Activated CD4-positive, alpha-beta T cell treated with anti-CD3 and anti-CD28 coated beads, Interleukin-2, amount 50 U/mL, for 24 hours (primary cell): ENCODE measurements at places on chromosomes 3 and 15.
A peak's percentile ranks its signal among the peaks of the same experiment; 100 is the strongest.

DNA sequence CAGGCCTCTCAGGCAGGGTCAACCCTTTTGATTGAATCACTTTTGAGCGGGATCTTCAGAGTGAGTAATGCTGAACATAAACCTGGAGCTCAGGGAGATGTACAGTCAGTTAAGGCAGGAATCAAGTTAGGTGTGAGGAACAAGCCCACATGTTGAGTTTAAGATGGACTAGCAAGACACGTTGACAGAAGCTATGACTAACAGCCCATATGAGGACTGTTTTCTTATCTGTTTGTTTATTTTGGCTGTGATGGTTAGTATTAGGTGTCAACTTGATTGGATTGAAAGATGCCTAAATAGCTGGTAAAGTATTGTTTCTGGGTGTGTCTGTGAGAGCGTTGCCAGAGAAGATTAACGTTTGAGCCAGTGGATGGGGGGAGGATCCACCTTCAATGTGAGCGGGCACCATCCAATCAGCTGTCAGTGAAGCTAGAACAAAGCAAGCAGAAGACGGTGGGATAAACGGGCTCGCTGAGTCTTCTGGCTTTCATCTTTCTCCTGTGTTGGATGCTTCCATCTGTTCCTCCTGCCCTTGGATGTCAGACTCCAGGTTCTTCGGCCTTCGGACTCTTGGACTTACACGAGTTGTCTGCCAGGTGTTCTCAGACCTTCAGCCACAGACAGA is 232.3 kb upstream of the STAC start:
- DNase-seq, result no peak

DNA sequence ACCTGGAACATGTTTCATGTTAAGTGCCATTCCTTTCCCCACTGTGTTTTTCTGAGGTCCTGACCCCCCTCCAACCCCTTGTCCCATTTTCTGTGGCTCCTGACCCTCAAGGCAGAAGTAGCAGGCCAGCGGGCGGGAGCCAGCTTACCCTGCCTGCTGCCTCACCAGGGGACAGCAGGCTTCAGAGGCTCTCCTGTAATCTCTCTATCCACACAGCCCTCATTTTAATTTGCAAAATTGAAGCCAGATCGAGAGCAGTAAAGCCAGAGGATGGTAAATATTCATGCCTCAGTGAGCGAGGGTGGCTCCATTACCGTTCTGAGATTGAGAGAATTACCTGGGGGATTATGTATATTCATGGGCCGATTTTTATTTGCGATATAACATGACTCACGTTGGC is 147.6 kb downstream of the DNAJB8 start:
- DNase-seq, result no peak

DNA sequence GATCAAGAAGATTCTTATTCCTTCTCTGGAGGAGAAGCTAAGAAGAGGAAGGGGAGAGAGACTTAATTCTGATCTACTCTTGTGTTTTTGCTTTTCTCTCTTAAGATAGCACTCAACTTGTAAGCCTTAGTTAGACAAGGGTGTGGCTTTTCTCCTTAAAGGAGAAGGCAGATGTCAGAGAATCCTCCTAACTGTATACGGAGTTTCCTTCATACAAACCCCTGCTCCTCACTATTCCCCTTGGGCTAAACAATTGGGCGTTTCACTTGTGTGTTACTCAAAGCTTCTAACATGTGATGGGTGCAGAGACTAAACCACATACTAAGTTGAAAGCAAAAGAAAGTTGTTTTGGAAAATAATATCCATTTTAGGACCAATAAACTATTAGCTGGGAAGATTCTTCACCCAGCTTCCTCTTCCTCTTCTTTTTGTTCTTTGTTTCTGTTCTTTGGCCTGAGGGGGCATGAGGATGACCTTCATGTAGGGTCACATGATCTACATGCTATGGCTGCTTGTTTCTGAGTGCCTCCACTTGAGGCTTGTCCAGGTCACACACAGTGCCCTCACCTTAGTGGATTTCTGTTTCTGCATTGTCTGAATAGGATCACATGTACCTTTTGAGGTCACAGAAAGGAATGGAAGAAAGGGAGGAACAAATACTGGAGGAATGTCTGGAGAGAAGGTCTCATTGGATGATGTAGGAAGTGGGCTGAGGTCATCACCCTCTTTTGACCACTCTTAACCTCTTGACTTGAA is 14.6 kb downstream of the SPINK8 start:
- DNase-seq, result no peak

DNA sequence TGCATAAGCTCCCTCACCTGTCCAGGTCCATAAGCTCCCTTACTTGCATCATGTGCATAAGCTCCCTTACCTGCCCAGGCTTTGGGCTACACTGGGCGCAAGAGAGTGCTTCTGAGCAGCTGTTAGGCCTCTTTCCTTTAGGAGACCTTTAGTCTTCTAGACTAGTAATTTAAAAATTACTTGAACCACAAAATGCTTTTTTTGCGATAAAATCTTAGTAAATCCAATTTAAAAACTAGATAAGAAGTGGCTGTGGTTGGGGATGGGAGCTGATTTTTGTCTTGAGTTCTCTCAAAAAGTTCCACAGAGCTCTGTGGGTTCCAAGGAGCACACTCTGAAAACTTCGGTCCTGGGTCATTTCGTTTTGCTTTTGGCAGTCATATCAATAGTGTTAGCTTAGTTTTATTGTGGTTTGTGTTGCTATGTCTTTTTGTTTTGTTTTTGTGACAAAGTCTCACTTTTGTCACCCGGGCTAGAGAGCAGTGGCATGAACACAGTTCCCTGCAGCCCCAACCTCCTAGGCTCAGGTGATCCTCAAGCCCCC is 6.7 kb downstream of the CEMIP start:
- no peak for DNase-seq

GRCh38 chr15:25055356-25056068 is 100.7 kb downstream of the SNRPN start:
- no peak for DNase-seq

- no peak for DNase-seq
Measured at GRCh38 chr3:196707566-196707965, 4.5 kb downstream of the CEP19 start.

- DNase-seq, result no peak
Measured at GRCh38 chr15:60933900-60934885, 294.9 kb downstream of the RORA start.

- DNase-seq, result no peak
Measured at GRCh38 chr15:77904436-77904821, 173.1 kb downstream of the TBC1D2B start.

GRCh38 chr3:137347132-137347531 is 389.3 kb downstream of the IL20RB start:
- no peak for DNase-seq

- no peak for DNase-seq
Measured at GRCh38 chr3:170154084-170154483, 27.4 kb downstream of the PHC3 start.

DNA sequence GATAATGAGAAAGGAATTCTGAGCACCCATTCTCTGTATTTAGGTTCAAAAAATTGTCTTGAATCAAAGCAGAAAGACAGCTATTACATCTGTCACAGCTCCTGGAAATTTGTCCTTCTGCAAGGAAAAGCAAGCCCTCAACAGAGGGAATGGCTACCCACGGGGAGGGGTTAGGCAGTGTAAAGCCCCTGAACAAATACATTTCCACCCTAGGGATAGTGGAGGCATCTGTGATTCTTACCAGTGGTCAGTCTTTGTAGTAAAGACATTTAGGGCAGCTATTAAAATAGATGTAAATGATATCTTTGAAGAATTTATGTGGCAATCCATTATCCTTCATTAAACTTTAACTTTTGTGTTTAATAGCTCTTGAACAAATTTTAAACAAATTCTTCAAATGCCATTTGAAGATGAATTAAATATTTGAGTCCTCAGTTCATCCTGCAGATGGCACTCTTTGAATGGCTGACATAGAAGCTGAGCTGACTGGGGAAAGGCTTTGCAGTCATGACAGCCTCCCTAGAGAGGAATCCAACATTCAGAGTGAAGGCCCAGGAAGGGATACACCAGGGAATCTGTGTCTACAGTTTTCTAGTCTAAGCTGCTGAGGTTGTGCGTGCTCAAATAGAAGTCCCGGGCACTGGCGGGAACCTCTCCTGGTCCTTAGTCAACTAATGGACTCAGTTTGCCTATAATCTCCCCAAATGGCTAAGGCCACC is 359.7 kb upstream of the ROPN1 start:
- no peak for DNase-seq

DNA sequence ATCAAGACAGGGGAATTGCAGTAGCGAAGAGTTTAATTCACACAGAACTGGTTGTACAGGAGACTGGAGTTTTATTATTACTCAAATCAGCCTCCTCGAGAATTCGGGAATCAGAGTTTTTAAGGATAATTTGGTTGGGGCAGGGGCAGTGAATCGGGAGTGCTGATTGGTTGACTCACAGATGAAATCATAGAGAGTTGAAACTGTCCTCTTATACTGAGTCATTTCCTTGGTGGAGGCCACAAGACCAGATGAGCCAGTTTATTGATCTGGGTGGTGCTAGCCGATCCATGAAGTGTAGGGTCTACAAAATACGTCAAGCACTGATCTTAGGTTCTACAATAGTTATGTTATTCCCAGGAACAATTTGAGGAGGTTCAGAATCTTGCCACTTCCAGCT is 5.3 kb upstream of the ZNF770 start:
- no peak for DNase-seq

DNA sequence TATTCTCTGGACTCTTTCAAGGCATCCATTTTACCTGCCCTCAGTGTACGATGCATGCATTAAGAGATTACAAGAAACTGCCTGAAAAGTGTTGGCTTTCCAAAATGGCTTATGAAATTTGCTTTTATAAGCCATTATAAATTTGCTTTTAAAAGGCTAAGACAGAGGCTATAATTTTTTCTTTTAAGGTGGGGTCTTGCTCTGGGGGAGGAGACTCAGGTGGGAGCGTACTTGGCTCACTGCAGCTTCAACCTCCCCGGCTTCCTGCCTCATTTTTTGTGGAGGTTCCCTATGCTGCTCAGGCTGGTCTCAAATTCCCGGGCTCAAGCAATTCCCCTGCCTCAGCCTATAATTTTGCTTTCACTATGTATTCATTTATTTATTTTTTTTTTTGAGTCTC is 17.6 kb downstream of the TRA2B start:
- DNase-seq, result no peak

GRCh38 chr15:76056931-76057330 is 2.9 kb upstream of the TMEM266 start:
- DNase-seq, result no peak

DNA sequence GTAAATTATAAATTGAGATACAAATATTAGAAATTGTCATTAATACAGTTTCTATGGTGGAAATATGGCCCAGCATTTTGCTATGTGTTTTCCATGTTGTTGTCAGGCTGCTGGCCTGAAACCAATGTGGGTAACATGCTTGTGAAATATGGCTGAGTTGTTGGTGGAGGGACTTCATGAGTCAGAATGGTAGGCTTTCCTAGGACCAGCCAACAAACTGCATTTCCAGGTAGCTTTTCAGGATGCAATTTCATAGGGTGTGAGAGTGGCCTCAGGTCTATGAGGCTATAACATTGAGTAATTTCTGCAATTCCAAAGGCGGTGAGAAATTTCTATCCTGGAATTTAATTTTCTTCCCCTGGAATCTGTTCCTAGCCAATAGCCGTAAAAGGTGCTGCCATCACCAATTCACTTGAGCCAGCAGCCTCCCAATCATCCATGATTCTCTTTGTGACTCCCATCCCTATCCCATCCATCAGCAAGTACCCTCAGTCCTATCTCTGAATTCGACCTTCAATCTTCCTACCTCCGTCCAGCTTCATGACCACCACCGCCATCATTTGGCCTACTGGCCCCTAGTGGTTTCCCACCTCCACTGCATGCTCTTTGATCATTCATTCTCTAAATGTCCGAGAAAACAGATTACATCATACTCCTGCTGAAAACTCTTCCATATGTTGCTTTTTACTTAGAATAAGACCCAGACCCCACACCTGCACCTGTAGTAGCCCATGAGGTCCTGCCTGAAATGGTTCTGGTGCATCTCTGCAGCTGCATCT is 276.6 kb upstream of the CFAP20DC start:
- no peak for DNase-seq

GRCh38 chr3:49689046-49689907 is at the start of the genes MST1 and RNF123:
TSS of gene MST1 (minus strand) at chr3:49689474. CDS start at chr3:49688691, 783 bp downstream.
TSS of gene RNF123 (plus strand) at chr3:49689557. CDS start at chr3:49691166, 1,609 bp downstream.
- peak; percentile 91 for DNase-seq

DNA sequence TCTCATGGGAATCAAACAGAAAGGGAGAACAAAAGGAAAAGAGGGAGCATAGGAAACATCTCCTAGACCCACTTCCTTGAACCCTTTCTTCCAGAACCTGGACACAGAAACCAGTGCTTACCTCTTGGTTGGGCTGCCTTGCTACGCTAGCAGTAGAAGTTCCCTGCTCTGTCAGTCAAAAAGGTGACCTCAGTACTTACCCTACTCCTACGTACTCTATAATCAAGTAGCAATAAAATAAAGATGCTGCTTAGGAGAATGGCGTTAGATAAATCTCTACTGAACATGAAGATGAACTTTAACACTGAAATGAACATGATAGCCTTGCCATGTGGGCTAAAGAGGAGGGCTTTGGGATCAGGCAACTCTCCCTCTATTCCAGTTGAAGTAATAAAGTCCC is 7.4 kb downstream of the VEPH1 start:
- DNase-seq, result no peak

DNA sequence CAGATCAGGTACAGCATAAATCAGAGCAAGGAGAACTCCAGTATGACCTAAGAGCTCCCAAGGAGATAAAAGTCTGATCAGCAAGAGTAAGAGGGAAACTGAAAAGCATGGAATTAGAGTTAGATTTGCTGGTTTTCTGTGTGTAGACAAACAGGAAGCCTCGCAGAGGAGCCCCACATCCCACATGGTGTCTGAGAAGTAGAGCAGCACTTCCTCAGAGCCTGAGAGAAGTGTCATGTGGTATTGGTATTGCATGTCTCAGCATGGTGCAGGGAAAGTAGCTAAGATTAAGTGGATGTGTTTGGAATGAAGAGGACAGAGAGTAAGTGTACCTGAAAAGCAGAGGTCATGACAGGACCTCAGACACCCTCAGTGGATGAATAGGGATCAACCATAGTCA is 175.4 kb upstream of the GBE1 start:
- DNase-seq, result no peak

GRCh38 chr3:61030469-61031035 is 220.7 kb downstream of the FHIT start:
- DNase-seq, result no peak

- DNase-seq, result no peak
Measured at GRCh38 chr3:172856795-172857742, 106.5 kb downstream of the ECT2 start.

DNA sequence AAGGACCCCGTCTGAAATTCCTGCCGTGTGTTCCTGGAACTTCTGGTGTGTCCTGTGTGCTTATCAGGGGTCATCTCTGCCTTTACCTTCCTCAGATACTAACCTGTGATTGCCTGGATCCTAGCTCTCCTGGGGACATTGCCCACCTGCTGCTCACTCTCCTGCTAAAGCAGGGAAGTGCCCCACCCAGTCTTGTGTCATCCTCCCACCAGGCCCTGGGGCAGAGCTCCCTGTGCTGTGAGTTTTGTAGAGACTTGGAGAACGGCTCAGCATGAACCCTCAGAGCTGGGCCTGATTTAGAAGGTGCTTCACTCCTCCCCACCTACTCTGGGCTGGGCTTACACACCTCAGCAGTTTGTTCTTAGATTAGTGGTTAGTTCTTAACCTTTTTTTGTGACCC is 3.8 kb upstream of the TMEM44 start:
- no peak for DNase-seq
